NCI-H460 (cell line): ENCODE measurements at places on chromosomes 11 and 22. TPM values are rescaled to one million over a fixed set of nuclear protein-coding genes. Genes with fewer than 3 reads are reported as not detected.

- DNase-seq: no peak
Measured at GRCh38 chr11:65658174-65659021, 4.3 kb downstream of the RELA start.

The APOBEC3H gene
- total RNA-seq: not detected in 2 replicates

DNA sequence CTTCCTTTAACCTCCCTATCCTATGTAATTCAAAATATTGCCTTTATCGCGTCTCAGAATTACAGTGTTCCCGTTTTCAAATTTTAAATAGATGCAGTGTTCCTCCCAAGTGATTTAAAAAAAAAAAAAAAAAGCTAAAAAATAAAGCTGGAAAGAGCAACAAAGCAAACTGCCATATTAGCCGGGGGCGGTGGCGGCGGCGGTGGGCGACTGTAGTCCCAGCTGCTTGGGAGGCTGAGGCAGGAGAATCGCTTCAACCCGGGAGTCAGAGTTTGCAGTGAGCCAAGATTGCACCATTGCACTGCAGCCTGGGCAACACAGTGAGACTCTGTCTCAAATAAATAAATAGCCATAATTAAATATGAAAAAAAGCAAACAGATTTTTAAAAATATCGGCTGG lies 5.5 kb upstream of the AGBL2 start:
- no peak for DNase-seq

The NPAS4 gene
- not detected in 2 replicates for total RNA-seq

DNA sequence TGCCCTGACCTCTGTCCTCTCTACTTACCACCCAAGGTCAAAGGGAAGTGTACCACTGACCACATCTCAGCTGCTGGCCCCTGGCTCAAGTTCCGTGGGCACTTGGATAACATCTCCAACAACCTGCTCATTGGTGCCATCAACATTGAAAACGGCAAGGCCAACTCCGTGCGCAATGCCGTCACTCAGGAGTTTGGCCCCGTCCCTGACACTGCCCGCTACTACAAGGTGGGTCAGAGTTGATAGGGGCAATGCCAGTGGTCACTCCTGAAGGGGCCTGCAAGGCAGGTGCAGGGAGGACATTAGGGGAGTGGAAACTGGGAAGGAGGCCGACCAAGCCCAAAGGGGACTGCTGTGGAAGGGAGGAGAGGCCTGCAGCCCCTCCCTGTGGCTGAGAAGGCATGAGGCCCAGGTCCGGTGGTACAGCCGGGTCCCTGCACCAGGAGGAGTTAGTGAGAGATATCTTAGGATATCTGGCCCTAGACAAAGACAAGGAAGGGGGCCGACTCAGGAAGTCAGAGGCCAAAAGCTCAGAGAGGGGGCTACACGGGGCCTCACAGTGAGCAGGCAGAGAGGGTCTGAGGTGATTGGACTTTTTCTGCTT lies 17.9 kb downstream of the POLR3H start:
- no peak for DNase-seq

GRCh38 chr11:72482211-72482812 lies 48.0 kb upstream of the CLPB start:
- peak; percentile 75 for DNase-seq

The TSPAN32 gene
- not detected in 2 replicates for total RNA-seq

The VSIG10L2 gene
- total RNA-seq: 0.02 TPM in 1 of 2 replicates, not detected in the other

The PPARA gene
- 3.4 and 3.6 TPM in 2 replicates for total RNA-seq

The APOA4 gene
- total RNA-seq: not detected in 2 replicates

GRCh38 chr22:16804882-16805281 lies 20.3 kb downstream of the XKR3 start:
- no peak for DNase-seq

The PPP2R5B gene
- 6.8 and 9.7 TPM in 2 replicates for total RNA-seq
